Naive thymus-derived CD4-positive, alpha-beta T cell (primary cell): ENCODE measurements at places on chromosomes 3 and 15. TPM values are rescaled to one million over a fixed set of nuclear protein-coding genes. Genes with fewer than 3 reads are reported as not detected.

- DNase-seq, result no peak
Measured at GRCh38 chr15:49174902-49175301, 4.9 kb downstream of the GALK2 start.

GRCh38 chr3:186613637-186614265 is 891 bp downstream of the AHSG start:
- no peak for DNase-seq

- no peak for DNase-seq
Measured at GRCh38 chr3:41318520-41318919, 119.2 kb downstream of the CTNNB1 start.

The UBL7 gene
- 44.0 TPM for total RNA-seq

GRCh38 chr3:69240651-69241568 is 118.5 kb upstream of the LMOD3 start:
- no peak for DNase-seq

DNA sequence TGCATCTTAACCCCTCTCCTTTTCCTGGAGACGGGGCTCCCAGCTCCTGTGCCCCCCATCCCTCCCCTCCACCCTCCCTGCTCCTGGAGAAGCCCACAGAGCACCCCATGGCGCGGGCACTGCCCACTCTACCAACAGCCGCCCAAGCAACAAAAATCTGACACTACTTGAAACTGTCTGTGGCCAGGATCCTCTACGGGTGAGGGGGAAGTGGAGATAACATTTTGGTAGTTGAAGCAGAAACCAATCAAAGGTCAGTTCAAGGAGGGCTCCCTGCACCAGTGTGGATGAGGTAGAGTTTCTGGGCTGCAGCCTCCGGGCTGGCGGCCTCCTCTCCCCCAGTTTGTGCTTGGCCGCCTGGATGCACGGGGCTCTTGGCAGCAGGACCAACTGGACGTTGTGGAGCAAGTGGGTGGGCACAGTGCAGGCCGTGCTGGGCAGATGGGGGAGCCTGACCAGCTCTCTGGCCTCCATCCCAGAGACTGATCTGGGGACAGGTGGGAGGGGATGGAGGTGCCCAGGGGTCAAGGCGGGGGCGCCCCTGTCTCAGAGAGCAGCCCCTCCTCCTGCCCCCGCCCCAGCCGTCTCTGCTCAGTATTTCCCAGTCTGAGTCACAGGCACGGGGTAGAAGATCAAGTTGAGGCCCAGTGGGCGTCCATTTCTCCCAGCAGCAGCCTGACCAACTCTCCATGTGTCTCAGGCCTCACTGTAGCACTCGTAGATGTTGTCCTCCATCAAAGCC is 12.8 kb downstream of the H1-8 start:
- no peak for DNase-seq

DNA sequence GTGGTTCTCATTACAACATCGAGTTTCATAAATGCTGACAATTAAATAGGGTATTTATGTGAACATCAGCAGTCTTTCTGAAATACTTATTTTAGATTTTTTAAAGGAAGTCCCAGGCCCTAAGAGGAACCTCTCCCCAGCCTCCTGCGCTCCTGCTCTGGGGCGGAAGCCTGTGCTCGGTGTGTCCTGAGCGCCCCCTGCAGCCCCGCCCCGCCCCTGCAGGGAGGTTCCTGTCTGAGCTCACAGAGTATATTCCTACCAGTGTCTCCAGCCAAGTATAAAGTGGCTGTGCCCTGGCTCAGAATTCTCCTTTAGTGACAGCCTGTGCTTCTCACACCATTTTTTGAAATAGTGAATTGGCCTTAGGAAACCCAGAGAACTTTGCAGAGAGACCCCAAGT is 567.9 kb downstream of the GOLGA6L6 start:
- no peak for DNase-seq

- no peak for DNase-seq
Measured at GRCh38 chr3:464255-464654, 267.7 kb downstream of the CHL1 start.

DNA sequence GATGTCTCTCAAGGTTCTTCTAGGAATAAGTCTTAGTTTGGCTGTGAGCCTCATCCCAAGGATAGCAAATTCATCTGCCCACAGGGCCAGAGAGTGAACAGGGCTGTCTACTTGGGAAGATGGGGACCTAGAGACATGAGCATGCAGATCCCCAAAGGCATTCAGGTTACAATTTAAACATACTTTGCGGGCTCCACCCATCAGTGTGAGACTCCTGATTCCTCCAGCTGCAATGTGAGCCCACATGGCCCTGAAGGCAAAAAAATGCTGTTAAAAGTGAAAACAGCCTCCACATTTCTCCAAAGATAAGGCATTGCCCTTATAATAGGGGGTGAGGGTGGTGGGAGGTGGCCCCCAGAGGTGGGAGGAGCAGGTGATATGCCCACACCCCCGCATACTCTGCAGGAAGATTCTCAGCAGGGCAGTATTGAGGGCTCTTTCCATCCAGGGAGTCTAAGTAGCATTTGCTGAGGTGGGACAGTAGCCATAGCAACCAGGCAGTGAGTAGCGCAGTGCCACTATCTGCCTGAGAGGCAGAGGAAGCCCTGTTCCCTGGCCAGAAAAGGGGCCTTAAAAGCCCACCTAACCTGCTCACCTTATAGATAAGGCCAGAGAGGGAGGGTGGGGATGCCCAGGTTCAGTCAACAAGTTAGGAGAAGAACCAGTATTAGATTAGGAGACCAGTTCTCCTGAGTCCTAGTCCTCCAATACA is 31.2 kb downstream of the TGM4 start:
- no peak for DNase-seq

DNA sequence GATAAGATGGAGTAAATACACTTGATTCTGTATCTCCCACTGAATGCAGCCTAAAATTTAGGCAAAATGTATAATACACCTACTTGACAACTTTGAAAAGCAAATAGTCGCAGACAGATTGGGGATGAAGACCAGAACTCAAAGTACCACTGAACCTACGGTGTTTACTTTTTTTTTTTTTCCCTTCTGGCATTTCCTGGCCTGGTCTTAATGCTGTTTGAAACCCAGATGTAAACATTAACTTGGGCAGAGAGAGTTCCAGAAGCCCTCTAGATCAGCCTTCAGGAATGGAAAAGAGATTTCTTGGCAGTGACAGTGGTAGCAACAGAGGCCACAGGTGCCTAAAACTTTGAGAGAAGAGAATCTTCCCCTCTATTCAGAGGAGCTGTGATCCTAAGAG is 27.8 kb downstream of the ALPK3 start:
- no peak for DNase-seq

The GPR62 gene
- not detected for total RNA-seq

- no peak for DNase-seq
Measured at GRCh38 chr3:13349823-13350222, 70.3 kb downstream of the NUP210 start.

DNA sequence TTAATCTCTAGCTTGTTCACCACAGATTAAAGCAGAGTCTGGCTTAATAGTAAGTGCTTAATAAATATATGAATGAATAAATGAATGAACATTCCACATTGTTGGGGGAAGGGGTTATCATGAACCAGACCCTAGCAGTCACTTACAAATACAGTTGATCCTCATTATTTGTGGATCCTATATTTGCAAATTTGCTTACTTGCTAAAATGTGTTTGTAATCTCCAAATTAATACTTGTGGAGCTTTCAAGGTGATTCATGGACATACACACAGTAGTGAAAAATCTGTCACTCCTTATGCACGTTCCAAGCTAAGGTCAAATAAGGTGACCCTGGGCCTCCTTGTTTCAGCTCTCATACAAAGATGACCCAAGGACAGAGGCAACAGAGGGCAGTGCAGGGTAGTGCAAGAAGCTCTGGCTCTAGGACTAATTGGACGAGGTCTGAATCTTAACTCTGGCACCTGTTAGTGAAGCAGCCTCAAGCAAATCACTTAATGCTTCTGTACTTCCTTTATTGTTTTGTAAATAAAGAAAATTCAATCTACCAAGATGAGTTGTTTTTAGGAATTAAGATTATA is 112.8 kb upstream of the C2CD4B start:
- no peak for DNase-seq

GRCh38 chr3:167116120-167116922 is 263.8 kb downstream of the ZBBX start:
- DNase-seq, result no peak

The STRIT1 gene
- total RNA-seq, result not detected

- no peak for DNase-seq
Measured at GRCh38 chr3:193905541-193906396, 230.2 kb upstream of the HES1 start.

DNA sequence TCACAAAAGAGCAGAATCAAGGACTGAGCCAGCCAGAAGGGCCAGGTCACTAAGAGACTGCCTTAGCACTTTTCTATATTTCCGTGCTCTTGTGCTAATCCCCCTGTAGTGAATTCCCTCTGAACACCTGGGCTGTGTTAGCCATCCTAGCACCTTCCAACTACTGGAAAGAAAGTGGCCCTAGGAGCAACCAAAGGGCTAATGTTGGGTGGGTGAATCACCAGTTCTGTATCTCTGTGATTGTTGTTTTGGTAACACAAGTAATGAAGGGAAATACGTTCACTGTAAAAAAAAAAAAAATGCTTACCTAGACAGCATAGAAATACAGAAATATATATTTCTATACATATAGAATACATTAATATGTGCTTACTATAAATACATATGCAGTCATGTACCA is 43.9 kb downstream of the PXYLP1 start:
- DNase-seq, result no peak

DNA sequence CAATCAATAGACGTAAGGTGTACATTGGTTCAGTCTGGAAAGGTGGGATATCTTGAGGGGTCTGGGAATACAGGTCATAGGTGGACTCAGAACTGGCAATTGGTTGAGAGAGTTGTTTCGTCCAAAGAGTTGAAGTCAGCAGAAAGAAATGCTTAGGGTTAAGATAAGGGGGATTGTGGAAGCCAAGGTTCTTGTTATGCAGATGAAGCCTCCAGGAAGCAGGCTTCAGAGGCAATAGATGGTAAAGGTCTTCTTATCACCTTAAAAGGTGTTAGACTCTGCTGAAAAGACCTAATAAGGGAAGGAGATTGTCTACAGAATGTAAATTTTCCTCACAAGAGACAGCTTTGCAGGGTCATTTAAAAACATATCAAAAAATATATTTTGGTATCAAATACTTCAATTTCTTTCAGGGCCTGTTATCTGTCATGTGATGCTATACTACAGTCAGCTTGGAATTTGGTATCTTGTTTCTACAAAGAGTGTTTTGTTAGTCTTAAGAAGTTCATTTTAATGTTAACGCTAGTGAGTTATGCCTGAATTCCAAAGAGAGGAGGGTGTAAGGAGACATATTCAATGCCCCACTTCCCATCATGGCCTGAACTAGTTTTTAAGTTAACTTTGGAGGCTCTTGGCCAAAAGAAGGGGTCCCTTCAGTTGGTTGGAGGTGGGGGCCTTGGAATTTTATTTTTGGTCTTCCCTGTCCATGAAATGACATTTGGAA is 378.2 kb upstream of the ROBO2 start:
- DNase-seq, result no peak

The CHST13 gene
- total RNA-seq, result 0.54 TPM

GRCh38 chr15:56887782-56888438 is 30.5 kb upstream of the TCF12 start:
- no peak for DNase-seq

- no peak for DNase-seq
Measured at GRCh38 chr3:32076566-32076965, 29.9 kb upstream of the GPD1L start.
